LNCaP clone FGC (cell line): ENCODE measurements at places on chromosomes 16 and 17.

GRCh38 chr16:47611848-47612493 lies 150.8 kb downstream of the PHKB start:
- no peak for DNase-seq

DNA sequence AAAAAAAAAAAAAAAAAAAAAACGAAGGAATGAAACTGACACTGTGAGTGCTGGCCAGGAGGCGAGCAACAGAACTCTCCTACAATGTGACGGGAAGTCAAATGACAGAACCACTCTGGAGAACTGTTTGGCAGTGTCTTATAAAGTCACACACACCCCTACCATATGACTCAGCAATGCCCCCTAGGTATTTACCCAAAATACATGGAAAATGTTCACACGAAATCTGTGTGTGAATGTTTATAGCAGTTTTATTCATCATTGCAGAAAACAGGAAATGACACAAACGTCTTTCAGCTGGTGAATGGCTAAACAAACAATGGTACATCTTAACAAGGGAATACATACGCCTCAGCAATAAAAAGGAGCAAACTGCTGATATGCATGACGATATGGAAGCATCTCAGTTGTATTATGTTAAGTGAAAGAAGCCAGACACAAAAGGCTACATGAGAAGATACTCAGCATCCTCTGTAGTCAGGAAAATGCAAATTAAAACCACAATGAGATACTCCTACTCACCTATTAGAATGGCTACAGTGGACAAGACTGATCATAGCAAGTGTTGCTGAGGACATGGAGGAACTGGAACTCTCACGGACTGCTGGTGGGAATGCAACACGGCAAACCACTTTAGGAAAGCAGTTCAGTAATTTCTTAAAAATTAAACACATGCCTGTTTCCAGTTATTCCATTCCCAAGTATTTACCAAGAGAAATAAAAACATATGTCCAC lies 74.7 kb downstream of the TBC1D16 start:
- DNase-seq = no peak

- DNase-seq = no peak
Observed at GRCh38 chr16:80260906-80261311, 279.9 kb upstream of the DYNLRB2 start.

DNA sequence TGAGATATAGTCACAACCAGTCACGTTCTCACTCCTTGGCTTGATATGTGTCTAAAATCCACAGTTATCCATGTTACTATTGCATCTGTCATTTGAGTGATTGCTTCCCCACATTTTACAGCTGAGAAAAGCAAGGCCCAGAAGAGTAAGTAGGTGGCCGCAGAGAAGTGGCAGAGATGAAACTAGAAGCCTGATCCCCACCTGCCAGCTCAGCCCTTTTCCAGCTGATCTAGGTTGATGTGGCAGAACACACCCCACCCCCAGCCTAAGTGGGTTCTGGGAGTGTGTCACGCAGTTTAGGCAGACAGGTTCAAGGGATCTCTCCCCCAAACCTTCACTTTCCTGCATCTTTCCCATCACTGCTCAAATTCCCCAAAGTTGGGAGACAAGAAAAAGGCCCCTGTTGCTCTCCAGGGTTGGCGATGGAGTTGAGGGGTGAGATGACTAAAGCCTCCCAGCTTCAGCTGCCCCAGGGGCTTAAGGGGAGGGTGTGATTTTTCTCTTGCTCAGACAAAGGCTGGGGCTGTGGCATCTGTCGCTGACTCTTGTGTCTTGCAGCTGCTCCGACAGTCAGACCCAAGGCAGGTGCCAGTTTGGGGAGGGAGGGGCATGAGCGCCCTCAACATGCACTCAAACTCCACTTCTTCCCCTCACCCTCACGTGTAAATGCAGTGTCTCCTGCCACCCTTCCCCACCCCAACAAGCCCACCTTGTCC lies 48.9 kb upstream of the LHX1 start:
- DNase-seq = no peak

DNA sequence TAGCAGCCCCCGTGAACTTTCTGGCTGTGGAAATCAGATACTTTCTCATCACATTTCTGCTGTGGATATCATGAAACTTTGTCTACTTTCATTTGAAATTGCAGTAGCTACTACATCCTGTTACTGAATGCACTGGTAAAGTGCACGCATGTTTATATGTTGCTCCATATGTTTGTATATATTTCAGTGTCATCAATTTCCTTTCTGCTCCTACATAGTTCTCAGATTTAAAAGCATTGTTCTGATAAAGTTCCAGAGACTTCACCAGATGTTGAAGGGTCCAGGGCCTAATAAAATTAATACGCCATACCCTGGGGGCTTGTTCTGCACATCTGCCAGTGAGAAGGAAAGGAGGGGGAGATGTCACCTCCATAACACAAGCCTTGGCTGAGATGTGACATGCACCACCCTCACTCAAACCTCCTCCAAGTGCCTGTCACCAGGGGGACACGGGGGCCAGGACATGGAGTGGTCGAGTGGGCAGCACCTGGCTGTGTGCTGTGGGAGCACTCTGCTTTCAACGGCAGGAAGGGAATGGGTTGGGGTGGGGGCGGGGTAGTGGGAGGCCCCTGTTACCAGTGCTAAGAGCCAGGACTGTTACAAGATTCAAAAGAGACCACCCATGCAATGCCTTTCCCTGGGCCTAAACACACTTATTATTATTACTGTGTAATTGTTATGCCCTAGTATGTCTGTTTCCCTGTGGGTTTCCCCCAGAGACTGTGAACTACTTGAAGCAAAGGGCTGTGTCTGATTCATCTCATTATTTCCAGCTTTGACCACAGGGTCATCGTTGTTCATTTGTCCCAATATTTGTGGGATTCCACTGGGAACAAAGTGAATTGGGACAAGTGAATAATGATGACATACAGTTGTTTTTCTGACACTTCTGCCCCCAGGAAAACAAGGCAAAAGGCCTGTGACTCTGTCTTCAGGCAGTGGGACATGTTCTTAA lies 193.4 kb downstream of the FOXL1 start:
- DNase-seq = no peak
